ENCODE measurements at places on chromosomes 5 and 9.

GRCh38 chr5:58133631-58134296 is 326.1 kb downstream of the PLK2 start:
- no peak for DNase-seq

- no peak for DNase-seq
These were observed 99.8 kb downstream of the RALGPS1 start for GRCh38 chr9:127014216-127014909.

DNA sequence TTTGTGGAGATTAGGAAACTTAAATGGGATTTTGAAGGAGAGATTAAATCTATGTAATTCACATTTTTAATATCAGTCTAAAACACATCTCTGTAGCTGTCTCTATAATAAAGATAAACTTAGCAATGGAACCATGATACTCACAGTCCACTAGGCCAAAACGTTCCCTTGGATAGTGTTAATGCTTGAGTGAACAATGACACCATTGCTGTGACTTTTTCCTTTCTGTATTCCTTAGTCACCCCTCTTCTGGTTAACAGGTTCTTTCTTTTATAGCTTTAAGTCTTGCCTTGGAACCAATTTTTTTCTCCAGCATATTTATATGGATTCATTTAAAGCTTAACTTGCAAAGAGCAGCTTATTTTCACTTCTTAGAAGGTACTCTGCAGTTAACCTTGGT is 63.3 kb downstream of the INSL6 start:
- DNase-seq: no peak

GRCh38 chr9:133370685-133371084 is 5.2 kb downstream of the SURF4 start:
- no peak for DNase-seq

DNA sequence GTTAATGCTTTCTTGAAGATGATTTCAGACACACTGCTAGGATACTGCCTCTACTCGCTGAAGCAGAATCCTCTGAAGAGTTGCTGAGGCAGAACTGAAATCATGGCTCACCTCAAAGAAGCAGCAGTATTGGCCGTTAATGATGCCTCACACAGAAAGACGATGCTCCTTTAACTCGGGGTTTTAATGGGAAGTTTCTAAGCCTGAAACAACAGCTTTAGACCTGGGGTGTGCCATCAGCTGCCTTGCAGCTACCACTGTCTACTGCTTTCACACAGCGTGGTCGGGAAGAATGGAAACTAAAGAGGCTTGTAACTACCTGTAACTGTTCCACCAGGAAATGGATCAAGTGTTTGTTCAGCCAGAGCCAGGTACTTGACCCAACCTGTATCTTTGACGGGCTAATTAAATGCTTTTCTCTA is at the start of gene CTXN3:
TSS of gene CTXN3 (plus strand) at position 65 of the 422 bp plus-strand sequence. CDS start 8,440 bp downstream, outside the sequence.
- DNase-seq: no peak

- peak; percentile 89 for DNase-seq
These were observed at the start of gene S1PR3 for GRCh38 chr9:88991066-88992034. Gene S1PR3, plus strand, starts transcription at chr9:88991468. Its CDS starts 9,733 bp downstream, at chr9:89001201.

GRCh38 chr9:19913151-19913550 is 124.3 kb upstream of the SLC24A2 start:
- no peak for DNase-seq

GRCh38 chr9:4519604-4520003 is 29.3 kb downstream of the SLC1A1 start:
- no peak for DNase-seq

DNA sequence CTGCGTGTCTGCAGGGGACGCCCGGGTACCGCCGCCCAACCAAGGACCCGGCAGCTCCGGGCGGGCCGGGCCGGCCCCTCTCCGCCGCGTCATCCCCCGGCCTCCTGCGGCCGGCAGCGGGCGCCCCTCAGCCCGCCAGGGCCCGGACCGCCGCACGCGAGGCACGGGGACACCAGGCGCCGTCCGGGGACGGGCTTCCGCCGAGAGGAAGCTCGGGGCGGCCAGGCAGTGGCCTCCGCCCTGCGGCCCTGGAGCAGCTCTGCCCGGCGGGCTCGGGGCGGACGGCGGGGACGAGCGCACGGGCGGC is 373 bp downstream of the FBXW5 start:
- no peak for DNase-seq

- DNase-seq: no peak
These were observed 1126.7 kb upstream of the CDH9 start for GRCh38 chr5:28165096-28165495.

DNA sequence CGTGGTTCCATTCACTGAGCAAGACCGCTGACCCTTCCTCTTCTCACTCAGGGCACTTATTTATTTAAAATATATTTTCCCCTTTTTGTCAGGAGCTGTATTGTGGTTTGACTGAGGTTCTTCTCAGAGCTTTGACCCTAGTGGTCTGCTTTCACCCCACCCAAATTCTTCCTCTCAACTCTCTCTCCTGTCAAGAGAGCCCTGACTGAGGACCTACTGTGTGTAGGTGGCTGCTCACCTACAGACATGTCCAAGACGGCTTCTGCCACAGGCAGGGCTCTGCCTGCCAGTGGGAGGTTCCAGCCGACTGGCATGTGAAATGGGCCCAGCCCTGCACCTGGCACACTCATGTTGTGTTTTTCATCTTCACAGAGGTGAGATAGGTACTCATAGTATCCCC is 5.2 kb downstream of the DCANP1 start:
- DNase-seq: no peak

DNA sequence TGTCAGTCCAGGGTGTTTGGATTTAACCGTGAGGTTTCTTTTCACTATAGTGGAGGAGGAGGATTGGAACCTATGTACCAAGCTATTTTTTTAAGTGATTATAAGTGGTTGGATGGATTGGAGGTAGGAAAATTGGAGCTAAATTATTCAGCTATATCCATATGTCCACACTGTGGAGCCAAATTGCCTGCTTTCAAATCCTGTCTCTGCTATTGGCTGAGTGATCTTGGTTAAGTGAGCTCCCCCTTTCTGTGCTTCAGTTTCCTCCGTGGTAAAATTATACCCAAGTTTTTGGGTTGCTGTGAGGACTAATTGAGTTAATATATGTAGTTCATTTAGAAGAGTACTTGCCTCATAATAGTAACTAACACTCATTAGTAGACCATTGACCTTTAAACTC is 2.5 kb downstream of the CENPP start:
- DNase-seq: no peak

- no peak for DNase-seq
These were observed 19.1 kb upstream of the QSOX2 start for GRCh38 chr9:136264441-136265405.

GRCh38 chr5:172453986-172454357 is 353 bp downstream of the SH3PXD2B start:
- DNase-seq: peak; percentile 77

DNA sequence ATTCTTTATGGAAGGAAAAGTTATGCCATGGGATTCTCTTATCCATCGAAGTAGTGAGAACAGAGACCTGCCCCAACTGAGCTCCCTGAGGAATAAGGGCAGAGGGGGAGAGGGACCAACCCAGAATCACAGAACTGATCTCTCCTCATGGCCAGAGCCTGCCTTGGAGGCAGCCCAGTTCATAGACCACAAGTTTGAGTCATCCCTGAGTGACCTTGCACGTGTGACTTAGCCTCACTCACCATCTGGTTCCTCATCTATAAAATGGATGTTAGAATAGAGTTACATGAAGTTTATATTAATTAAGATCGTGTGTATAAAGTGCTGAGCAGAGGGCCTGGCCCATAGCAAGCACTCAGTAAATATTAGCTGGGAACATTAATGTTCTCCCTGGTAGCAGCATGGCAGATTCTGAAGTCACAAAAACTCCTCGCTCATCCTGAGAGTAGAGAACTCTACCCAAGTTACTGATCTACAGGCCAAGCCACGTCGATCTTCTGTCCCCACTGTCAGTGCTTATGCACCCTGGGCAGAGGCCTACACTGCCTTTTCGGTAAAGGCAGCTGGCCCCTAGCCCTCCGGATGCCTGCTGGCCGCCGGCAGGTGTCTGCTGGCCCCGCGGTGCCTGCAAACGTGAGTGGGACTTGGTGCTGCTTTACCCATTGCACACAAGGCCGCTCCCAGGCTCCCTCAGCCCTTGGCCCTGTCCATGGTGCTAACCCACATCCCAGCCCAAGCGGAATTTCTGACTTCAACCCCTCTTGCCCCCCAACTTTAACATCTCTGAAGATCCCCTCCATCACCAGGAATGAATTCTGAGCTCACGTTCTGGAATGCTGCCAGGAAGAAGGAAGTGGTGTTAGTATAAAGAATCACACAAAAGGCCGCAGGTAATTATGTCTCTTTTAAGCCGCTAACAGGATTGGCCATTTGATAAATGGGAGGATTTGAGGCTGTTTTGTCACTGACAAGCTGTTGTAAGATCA is 61.1 kb upstream of the ARAP3 start:
- no peak for DNase-seq

DNA sequence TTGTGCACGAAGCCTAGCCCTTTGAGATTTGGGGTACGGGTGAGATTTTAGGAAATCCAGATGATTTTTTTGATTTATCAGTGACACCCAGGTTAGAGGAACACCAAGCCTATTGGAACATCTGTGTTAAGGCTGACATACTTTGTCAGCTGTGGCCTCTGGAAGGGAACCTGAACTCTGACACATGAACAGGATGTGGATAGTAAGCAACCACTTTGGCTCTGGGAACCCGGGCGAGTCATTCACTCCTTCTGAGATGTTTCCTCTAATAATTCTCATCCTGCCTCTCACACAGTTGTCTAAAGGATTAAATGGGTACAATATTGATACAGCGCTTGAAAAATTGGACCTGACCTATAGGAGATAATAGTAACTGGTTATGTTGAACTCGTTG is 67.8 kb downstream of the FGF1 start:
- DNase-seq: no peak

DNA sequence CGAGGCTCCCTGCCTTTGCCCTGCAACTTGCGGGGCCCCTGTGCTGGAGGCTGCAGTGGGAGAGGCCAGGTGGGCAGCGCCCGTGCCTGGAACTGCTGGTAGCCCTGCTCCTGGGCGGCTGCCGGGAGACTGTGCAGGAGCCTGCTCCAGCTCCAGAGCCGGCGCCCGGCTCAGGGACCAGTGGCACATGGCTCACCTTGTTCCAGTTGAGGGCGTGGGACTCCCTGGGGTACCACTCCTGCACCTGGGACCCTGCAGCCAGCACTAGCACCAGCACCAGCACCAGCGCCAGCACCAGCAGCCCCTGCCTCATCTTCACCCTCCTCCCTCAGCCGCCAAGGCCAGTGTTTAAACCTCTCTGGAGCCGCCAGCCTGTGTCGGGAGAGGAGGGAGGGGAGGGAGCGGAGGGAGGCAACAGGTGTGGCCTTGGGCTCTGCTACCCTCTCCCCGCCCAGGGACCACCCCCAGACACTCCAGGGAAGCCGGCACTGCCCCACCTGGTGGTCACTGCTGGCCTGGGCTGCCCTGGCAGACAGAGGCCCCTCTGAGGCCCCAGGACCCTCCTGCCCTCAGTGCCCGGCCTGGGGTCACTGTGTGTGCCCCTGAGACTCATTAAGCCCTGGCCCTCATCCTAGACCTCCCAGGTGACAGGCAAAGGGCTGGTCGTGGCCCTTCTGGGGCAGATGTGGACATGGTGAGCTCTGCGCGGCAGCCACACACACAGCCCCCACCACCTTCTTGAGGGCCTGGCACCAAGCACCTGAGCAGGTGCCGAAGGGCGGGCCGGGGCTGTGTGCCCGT is at the start of gene LCN10:
TSS of gene LCN10 (minus strand) at position 350 of the 801 bp plus-strand sequence. CDS start at position 313, 37 bp downstream.
- DNase-seq: no peak

DNA sequence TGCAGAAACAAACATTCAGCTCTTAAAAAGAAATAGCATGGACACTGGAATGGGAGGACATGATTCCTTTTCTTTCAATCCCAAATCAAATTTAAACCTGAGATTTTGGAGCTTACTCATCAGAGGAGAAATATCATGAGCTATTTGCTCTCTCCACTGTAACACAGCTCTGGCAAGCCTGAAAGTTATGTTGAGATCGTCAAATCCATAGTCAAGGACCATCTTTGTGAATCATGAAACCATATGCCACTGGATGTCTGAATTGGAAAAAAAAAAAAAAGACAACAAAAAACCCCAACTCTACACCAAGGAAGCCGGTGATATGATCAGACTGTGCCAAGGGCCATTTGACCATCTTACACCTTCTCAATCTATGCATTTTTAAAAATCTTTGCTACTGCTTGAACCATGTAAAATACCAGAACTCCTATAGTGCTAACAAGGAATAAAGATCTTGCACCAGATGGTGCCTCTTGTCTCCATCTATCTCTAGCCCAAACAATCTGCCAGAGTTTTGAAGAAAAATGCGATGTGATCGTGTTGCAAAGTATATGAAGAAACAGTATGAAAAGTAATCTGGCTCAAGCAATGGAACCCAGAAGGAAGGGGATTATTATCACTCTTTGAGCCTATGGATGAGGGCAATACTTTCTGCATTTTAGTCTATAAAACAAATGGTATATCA is 138.1 kb upstream of the MEF2C start:
- no peak for DNase-seq

- DNase-seq: no peak
These were observed 1581.0 kb downstream of the MAT2B start for GRCh38 chr5:165086465-165086864.

GRCh38 chr5:5953584-5954274 is 424.6 kb downstream of the MED10 start:
- DNase-seq: no peak

- DNase-seq: no peak
These were observed 135.1 kb downstream of the CD180 start for GRCh38 chr5:67061511-67061910.
